Glomerular endothelial cell (primary cell): ENCODE measurements at places on chromosomes 11 and 22. TPM values are rescaled to one million over a fixed set of nuclear protein-coding genes. Genes with fewer than 3 reads are reported as not detected.

GRCh38 chr11:77842441-77843121 is 21.6 kb downstream of the AAMDC start:
- DNase-seq = no peak

- no peak for DNase-seq
Measured at GRCh38 chr22:34902335-34902734, 163.6 kb upstream of the ISX start.

OR5B12 gene
- not detected in 2 replicates for total RNA-seq

DNA sequence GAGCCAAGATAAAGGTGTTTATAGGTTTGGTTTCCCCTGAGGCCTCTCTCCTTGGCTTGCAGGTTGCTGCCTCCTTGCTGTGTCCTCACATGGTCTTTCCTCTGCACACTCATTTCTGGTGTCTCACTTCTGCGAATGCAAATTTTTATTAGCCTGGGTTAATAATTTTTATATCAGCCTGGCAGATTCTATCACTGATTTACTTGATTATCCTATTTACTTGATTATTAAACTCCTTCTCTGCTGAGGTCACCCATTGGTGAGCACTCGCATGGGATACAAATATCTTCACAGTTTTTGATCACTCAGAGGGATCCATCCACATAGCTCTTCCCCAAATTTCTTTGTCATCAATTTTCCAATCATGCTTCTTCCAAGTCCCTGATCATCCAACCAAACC is 90.9 kb upstream of the IGLL5 start:
- no peak for DNase-seq

DNA sequence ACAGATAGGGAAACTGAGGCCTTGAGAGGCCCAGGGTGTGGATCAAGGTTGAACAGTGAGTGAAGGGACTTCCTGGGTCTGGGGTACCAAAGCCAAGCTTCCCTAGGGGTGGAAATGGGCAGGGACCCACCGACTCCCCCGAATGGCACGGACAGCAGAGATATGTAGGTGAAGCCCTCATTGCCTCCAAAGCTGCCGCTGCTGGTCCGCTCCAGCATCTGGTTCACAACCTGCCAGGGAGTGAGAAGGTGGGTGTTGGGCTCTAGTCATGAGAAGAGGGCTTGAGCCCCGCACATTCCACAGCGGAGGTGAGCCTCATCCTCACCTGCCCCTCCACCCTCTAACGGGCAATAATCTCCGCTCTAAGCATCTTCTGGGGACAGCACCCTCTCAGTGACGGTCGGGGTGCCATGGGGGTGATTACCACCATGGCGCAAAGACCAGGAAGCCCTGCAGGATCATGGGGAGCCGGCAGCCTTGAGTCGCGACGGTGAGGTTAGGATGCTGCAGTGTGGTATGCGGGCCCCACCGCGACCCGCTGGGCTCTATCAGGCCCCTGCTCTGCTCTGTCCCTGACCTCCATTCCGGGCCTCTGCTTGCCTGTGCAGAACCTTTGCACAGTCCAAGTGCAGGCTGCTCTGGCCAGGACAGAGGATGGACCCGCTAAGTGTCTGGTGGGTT is 10.8 kb downstream of the ALDH3B2 start:
- no peak for DNase-seq

- DNase-seq = no peak
Measured at GRCh38 chr11:14638561-14638960, 5.0 kb upstream of the PDE3B start.

- DNase-seq = no peak
Measured at GRCh38 chr11:57308426-57309060, 16.2 kb downstream of the TNKS1BP1 start.
